ENCODE measurements at places on chromosomes 11 and 22.
A peak's percentile ranks its signal among the peaks of the same experiment; 100 is the strongest.

DNA sequence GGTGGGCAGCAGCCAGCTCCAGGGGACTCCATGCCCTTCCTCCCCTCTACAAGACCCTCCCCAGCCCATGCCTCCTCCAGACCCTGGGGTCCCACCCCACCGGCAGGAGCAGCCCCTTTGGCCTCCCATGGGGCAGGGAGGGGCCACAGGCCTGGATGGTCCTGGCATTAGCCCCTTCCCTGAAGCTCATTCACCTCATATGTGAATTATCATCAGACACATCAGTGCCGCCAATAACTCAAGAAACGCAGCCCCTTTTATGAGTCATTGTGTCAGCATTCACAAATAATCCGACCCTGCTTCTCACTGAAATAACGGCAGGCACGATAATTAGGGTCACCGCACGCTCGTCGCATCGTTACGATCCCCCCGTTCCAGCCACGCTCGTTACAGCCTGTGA lies 124.2 kb downstream of the BRD1 start:
- DNase-seq: no peak

- peak; percentile 99 for DNase-seq
These were observed 7.5 kb downstream of the CRYBB1 start for GRCh38 chr22:26610072-26610958.

DNA sequence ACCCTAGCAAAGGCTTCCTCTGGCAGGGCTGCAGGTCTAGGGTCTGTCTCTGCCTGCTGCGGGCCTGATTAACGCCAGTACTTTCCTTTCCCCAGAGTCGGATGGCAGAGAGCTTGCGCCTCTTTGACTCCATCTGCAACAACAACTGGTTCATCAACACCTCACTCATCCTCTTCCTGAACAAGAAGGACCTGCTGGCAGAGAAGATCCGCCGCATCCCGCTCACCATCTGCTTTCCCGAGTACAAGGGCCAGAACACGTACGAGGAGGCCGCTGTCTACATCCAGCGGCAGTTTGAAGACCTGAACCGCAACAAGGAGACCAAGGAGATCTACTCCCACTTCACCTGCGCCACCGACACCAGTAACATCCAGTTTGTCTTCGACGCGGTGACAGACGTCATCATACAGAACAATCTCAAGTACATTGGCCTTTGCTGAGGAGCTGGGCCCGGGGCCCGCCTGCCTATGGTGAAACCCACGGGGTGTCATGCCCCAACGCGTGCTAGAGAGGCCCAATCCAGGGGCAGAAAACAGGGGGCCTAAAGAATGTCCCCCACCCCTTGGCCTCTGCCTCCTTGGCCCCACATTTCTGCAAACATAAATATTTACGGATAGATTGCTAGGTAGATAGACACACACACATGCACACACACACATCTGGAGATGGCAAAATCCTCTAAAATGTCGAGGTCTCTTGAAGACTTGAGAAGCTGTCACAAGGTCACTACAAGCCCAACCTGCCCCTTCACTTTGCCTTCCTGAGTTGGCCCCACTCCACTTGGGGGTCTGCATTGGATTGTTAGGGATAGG lies 18.6 kb downstream of the RSPH14 start:
- DNase-seq: no peak

DNA sequence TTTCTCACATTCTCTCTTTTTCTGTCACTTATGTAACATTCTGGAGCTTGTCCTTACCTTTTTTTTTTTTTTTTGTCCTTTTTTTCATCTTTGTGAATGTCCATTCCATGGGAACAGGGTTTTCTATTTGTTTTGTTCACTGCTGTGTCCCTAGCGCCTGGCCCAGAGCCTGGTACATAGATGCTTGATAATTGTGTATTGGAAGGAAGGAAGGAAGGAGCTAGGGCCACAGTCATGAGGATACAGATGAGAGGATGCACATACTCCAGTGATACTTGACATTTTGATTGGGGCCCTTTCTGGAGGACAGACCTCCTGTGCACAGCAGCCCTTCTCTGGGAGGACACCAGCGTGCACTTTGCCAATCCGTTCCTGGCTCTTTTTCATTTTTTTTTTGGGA lies 68.9 kb downstream of the KIAA1671 start:
- no peak for DNase-seq

- no peak for DNase-seq
These were observed 83.6 kb downstream of the PIWIL4 start for GRCh38 chr11:94650756-94651155.

GRCh38 chr11:13065200-13065787 lies 56.2 kb downstream of the RASSF10 start:
- no peak for DNase-seq

GRCh38 chr11:26960281-26960680 lies 33.6 kb upstream of the FIBIN start:
- DNase-seq: no peak

GRCh38 chr22:19567157-19568009 lies 43.2 kb upstream of the CLDN5 start:
- no peak for DNase-seq

DNA sequence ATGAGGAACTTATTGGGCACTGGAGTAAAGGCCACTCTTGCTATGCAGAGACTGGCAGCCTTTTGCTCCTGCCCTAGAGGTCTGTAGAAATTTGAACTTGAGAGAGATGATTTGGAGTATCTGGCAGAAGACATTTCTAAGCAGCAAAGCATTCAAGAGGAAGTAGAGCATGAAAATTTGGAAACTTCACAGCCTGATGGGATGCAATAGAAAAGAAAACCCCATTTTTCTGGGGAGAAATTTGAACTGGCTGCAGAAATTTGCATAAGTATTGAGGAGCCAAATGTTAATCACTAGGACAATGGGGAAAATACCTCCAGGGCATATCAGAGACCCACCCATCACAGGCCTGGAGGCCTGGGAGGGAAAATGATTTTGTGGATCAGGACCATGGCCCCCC lies 29.9 kb upstream of the CD44 start:
- DNase-seq: no peak

GRCh38 chr22:19360300-19360792 lies 68.8 kb upstream of the CLTCL1 start:
- DNase-seq: no peak

GRCh38 chr11:106457727-106458126 lies 380.3 kb downstream of the AASDHPPT start:
- DNase-seq: no peak

GRCh38 chr11:61700212-61700611 lies 20.0 kb downstream of the DAGLA start:
- DNase-seq: peak; percentile 62

GRCh38 chr22:30566125-30566524 lies 8.3 kb downstream of the GAL3ST1 start:
- no peak for DNase-seq

DNA sequence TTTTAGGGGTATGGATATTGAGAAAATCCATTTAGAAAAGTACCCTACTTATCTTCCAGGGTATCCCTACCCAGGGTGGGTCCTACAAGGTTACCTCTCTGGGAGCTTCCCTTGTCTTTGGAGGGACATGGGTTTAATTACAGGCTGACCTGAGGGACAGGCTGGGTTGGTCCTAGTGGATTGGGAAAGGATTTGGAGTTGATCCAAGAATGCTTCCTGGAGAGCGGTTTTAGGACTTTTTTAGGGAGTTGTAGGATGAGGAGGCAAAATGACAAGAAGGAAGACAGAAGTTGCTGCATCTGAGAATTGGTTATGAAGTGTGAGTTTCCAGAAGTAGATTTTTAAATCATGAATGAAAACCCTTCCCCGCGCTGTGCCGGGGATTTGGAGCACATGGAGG lies 61.8 kb upstream of the CRTAM start:
- no peak for DNase-seq

DNA sequence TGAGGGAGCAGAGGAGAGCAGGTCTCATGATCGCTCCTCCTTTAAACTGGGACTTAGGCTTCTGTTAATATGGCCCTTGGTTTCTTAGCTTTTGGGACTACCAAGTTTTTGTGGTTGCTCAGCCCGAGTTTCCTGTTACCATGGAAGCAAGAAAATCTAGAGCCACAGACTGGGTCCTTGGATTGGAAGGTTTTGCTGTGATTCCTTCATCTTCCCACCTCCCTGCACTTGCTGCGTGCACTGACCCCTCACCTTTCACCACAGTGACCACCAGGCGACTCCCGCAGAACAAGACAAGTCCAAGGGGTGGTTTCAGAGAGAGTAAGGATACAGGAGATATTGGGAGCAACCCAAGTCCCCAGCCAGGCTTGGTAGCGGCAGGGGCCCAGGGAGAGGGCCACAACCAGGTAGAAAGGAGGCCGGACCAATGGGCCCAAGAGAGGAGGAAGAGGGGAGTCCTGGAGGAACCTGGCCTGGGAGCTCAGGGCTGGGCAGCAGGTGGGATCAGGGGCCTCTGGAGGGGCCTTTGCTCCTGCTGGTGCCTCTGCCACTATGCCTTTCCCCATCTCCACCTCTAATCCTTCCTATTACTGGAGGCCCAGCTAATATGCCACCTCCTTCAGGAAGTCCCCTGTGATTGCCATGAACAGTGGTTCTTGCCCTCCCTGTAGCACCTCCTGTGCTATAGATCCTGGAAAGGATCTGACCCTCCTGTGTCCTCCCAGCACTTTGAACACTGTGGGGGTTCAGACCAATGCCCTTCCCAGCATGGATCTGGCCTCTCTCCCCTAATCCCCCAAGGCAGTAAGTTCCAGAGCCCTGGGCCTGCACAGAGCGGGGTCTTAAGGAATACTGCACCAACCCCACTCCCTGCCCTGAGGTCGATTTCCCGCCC lies 21.2 kb downstream of the CSF2RB start:
- DNase-seq: no peak

DNA sequence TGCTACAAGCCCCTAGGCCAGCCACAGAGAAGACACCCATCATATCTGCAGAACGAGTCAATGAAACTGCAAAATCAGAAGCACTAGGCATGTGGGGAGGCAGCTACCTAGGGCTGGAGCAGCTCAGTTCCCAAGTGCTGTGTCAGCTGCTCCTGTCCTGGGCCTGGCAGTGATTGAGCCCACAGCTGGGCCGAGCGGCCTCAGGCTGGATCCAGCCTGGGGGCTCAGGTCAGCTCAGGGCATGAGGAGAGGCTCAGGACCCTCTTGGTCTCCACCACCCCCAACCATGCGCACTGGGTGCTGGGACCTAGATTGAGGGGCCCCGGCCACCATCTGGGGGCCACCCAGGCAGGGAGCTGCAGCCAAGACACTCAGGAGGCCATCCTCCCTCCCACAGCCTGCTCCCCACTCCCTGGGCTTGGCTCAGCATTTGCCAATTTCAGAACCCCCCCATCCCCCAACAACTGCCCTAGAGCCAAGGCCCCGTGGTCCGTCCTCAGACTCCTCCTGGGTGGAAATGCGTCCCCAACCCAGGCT lies 2.4 kb upstream of the TNNT3 start:
- DNase-seq: no peak

GRCh38 chr11:64235437-64236161 lies 1.2 kb downstream of the VEGFB start:
- no peak for DNase-seq

- no peak for DNase-seq
These were observed 20.0 kb downstream of the GUCY1A2 start for GRCh38 chr11:106998116-106998915.

- no peak for DNase-seq
These were observed 255.2 kb upstream of the POU2AF2 start for GRCh38 chr11:110990311-110990710.

DNA sequence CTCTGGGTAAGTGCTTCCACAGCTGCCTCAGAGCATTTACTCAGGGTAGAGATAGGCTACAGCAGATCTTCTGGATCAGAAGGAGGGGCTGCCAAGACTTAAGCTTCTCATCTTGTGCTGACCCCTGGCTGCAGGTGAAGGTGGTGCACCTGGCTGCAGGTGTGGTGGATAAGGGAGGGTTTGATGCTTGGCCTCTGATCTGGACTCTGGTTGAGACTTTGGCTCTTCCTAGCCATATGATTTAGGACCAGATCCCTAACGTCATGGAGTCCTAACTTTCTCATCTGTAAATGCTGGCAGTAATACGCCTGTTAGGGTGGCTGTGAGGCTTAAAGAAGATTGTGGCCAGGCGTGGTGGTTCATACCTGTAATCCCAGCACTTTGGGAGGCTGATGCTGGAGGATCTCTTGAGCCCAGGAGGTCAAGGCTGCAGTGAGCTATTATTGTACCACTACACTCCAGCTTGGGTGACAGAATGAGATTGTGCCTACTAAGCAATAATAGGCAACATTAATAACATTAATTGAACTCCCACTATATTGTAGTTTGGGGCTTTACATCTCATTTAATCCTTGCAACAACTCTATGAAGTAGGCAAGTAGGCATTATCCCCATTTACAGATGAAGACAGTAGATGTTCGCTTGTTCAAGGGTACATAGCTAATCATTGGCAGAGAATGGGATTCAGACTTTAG lies 10.7 kb downstream of the DTX4 start:
- DNase-seq: no peak

DNA sequence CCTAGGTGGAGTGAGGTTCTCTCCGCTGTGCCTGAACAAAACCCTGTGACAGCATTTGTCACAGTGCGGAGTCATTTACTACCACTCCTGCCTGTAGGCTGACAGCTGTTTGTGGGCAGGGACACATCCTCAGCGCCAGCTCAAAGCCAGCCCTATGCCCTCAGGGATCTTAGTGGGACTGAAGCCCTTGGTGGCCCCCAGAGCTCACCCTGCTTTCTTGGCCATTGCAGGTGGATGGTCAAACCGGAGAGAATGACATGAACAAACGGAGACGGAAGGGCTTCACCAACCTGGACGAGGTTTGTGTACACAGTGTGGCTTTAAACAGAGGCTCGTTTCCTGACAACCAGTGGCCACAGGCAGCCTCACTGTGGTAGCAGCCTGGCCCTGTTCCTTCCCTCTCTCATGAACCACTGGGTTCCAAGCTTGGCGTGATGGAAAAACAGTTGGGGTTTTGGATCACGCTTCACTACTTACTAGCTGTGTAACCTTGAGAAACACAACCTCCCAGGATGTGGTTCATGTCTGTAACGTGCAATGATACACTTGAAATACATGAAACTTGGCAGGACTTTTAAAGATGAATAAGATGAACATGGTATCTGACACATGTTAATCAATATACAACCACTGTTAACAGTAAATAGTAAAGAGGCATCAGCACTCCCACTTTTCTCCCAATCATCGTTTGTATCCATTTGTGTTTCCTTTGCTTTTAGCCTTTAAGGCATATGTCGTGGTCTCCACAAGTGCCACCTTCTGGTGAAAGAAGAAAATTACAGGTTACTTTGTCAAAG lies 125.8 kb downstream of the MICAL2 start:
- DNase-seq: peak; percentile 55

DNA sequence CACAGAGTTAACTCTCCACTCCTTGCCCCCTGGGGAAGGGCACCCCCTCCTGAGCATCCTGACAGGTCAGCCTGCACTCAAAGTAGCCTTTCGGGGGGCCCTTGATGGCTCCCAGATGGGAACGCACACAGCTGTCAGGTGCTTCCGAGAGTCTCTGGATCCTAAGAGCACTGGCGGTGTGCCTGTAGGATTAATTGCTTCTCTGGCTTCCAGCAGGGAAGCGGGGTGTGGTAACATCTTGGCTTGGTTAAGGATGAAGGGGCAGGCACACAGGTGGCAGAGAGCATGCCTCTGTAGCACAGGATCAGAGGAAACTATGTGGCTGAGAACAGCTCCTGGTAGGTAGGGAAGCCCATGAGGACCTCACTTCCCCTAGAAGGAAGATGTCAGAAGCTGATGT lies 199.8 kb downstream of the MIAT start:
- DNase-seq: no peak
